Natural killer cell (primary cell): ENCODE measurements at places on chromosomes 5 and 9. TPM values are rescaled to one million over a fixed set of nuclear protein-coding genes. Genes with fewer than 3 reads are reported as not detected.

The C6 gene
- not detected for total RNA-seq

The FAM169A gene
- total RNA-seq: 28.6 TPM

The ANKRD18A gene
- 1.5 TPM for total RNA-seq

The DNAJC21 gene
- 57.9 TPM for total RNA-seq

The SMIM32 gene
- total RNA-seq: not detected

The SPATA6L gene
- 4.7 TPM for total RNA-seq

The PCDHA1 gene
- not detected for total RNA-seq

The IFNK gene
- total RNA-seq: not detected

The EQTN gene
- total RNA-seq: not detected

The SIT1 gene
- total RNA-seq: 1.2 TPM

The CMYA5 gene
- total RNA-seq: 0.71 TPM

The ARL14EPL gene
- not detected for total RNA-seq

The CEL gene
- 0.18 TPM for total RNA-seq

The PCDHB13 gene
- not detected for total RNA-seq

The CTXN3 gene
- not detected for total RNA-seq

The NELFB gene
- total RNA-seq: 42.9 TPM

The ZNF366 gene
- total RNA-seq: not detected

The TUSC1 gene
- not detected for total RNA-seq

The CFAP77 gene
- total RNA-seq: not detected

The C7 gene
- total RNA-seq: not detected

The GRIA1 gene
- total RNA-seq: not detected

The BRINP1 gene
- total RNA-seq: not detected

The SCGB3A2 gene
- total RNA-seq: not detected

The PCDHGB1 gene
- 0.10 TPM for total RNA-seq

The SH3TC2 gene
- total RNA-seq: 0.11 TPM

The PCAT7 gene
- total RNA-seq: not detected

The WNK2 gene
- 0.25 TPM for total RNA-seq

The TYRP1 gene
- not detected for total RNA-seq

The PLEKHG4B gene
- total RNA-seq: 0.07 TPM

The C5 gene
- 1.5 TPM for total RNA-seq

The SLC25A2 gene
- not detected for total RNA-seq

The SNCAIP gene
- total RNA-seq: not detected

The OR1Q1 gene
- total RNA-seq: not detected

The IL7R gene
- total RNA-seq: 42.7 TPM

The ECSCR gene
- 0.48 TPM for total RNA-seq

The NTNG2 gene
- 32.6 TPM for total RNA-seq

The MARCOL gene
- total RNA-seq: not detected

The SPATA31E1 gene
- not detected for total RNA-seq

The ANKRD18B gene
- total RNA-seq: not detected

The FAT2 gene
- not detected for total RNA-seq

The MELK gene
- 1.5 TPM for total RNA-seq

The CDH9 gene
- total RNA-seq: not detected

The ANGPTL2 gene
- total RNA-seq: not detected

The LHX6 gene
- not detected for total RNA-seq

The IL13 gene
- total RNA-seq: not detected

The GRXCR2 gene
- not detected for total RNA-seq

The SLC2A6 gene
- 5.0 TPM for total RNA-seq

The ACTBL2 gene
- total RNA-seq: not detected

The LCN10 gene
- total RNA-seq: not detected

The SLC9A3 gene
- total RNA-seq: 0.61 TPM

The SLC34A3 gene
- not detected for total RNA-seq

The RUFY1 gene
- total RNA-seq: 40.4 TPM

The IL33 gene
- total RNA-seq: not detected
